ENCODE measurements at places on chromosomes 12 and 14.

- DNase-seq, result no peak
Measured at GRCh38 chr14:91385224-91385623, 32.4 kb downstream of the CCDC88C start.

- DNase-seq, result no peak
Measured at GRCh38 chr14:104604458-104605449, at the start of gene TMEM179. TSS of gene TMEM179 (minus strand) at chr14:104604772. CDS start at chr14:104604741, 31 bp downstream.

GRCh38 chr14:30240018-30240417 is 312.4 kb upstream of the PRKD1 start:
- DNase-seq, result peak; percentile 20

- no peak for DNase-seq
Measured at GRCh38 chr12:75564852-75565251, 53.4 kb upstream of the KRR1 start.

GRCh38 chr14:95516554-95517181 is at the start of gene SYNE3:
TSS of gene SYNE3 (minus strand) at chr14:95516650. CDS start at chr14:95475821, 40,829 bp downstream.
- DNase-seq, result peak; percentile 60

DNA sequence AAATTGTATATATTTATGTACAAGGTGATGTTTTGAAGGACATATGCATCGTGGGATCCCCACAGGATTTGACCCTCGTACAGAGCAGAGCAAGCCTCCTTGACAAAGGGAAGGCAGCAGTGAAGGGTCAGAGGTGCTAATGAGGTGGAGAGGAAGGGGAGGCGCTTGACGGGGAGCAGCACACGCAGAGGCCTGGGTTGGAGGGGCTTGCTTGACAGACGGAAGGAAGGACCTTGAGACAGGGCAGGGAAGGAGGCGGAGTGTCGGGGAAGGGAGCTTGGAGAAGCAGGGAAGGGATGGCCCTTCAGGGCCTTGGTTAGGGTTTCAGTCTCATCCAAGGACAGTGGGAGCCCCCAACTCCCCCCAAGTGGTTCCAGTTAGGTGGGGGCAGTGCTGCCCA is 52.6 kb downstream of the ZNF664 start:
- DNase-seq, result no peak

DNA sequence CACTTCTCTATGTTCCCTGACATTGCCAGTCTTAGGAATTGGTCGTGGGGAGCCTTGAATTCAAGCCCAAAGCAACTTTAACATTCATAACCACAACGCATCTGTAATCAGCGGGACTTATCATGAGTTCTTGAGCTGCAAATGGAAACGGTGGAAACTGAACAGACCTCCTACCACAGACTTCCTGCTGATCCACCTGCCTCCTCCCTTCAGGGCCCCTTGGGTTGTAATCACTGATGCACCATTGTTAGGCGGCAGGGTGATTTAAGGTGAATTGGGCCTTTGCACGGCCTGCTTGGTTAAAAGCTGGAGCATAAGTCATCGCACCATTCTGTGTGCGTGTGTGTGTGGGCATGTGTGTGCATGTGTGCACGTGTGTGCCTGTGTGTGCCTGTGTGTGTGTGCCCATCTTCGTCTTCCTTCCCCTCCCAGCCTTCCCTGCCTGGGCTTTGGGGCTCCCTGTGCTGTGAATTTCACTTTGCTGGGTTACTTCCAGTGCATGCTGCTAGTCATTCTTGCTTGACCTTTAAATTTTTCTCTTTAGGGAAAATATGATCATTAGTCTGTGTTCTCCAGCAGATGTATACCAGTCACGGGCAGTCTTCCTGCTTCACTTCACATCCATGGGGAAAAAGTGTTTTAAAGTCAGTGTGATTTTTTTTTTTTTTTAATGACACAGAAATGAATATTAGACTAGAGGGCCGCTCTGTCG is 29.1 kb downstream of the CHST11 start:
- DNase-seq, result peak; percentile 66

DNA sequence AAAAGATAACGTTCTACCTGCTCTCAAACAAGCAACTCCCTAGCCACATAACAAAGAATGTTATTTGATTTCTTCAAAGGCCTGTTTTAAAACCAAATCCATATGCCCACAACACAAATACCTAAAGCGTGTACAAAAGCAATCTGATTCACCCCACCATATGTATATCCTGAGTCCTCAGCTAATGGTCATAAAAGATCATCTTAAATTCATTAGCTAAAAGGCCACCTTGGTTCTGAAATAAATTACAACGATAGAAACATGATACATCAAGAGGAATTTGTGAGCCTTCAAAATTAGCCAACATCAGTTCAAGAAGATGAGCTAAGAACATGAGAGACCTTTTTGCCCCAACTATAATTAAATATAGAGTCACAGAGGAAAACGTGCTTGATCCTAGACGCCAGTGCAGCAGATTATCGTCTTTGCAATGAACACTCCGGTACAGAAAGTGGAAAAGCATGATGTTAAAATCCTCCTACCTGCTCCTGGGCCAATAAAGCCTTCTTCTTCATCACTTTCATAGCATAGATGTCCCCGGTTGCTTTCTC is 20.0 kb downstream of the CIT start:
- DNase-seq, result no peak

GRCh38 chr12:32261638-32262037 is 137.7 kb upstream of the FGD4 start:
- DNase-seq, result no peak

DNA sequence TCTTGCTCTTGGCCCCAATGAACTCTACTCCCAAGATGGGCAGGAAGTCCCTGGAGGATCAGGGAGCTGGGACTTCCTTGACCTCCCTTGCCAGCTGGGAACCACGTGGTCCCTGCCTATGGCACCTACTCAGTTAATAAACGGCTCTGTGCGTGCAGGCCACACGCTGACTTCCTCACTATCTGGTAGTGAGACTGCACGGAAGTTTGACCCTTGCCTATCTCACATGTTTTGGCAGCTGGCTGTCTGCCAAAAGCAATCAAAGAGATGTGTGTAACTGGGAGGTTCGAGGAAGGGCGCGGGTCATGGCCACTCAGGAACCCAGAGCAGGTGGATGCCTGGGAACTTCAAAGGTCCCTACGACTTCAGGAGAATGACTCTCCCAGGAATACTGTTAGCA is 57.9 kb downstream of the RFLNA start:
- DNase-seq, result no peak

DNA sequence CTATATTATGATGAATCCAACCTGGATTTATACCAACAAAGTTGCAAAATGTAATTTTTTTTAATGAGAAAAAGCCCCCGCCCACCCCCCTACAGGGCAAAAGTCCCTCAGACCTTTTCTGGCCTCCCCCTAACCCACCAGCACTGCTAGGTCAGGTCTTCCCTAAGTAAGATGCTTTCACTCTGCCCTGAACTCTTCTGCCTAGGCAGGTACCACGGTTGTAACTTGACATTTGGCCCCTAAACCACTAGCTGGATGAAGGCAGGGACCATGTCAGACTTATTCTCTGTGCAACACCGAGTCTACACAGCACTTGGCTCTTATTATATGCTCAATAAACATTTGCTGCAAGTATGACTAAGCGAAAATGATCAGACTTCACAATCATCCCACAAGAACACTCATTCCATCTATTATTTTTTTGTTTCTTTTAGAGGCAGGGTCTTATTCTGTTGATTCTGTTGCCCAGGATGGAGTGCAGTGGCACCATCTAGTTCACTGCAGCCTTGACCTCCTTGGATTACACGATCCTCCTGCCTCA is 63.2 kb downstream of the SPRING1 start:
- no peak for DNase-seq

DNA sequence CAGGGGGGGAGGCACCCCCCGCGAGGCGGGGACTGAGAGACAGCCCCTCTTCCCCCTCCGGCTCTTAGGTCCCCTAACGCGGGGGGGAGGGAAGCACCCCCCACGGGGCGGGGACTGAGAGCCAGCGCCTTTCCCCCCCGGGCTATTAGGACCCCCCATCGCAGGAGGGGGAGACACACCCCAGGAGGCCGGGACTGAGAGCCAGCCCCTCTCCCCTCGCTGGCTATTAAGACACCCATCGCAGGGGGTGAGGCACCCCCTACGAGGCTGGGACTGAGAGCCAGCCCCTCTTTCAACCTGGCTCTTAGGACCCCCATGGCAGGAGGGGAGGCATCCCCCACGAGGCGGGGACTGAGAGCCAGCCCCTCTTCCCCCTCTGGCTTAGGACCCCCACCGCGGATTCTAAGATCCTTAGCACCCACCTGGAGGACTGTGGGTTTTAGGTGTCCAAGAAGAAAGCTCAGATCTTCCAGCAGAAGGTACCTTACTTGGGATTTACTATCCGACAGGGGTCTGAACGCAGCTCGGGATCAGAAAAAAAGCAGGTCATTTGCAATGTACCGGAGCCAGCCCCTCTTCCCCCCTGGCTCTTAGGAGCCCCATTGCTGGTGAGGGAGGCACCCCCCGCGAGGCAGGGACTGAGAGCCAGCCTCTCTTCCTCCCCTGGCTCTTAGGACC is 197.8 kb upstream of the PZP start:
- DNase-seq, result no peak

DNA sequence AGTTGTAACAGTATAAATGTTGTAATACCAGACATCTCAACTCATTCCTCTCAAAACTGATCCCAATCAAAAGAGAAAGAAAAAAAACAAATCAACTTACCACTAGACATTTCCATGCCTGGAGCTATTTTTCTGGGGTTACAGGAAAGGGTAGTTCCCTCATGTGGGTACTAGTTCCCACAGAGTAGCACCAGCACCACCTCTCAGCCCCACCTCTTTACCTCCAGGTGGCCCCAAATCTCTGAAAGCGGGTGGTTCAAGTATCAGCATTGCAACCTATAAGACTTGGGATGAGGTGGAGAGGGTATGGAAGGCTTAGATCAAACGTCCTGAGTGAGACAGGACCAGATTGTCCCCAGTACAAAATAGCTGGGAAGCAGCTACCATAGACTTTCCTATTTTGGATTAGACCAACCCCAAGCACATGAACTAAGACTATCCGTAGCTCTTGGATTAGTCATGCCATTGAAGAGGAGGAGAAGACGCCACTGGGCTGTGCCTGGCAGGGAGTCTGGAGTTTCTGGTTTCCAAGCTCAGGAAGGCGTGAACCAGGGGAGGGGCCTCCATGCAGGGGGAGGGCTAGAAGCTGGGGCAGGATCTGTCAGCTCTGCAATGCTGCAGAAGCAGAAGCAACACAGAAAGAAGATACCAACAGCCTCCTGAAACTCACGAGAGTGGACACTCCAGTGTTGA is at the start of gene SLC39A2:
TSS of gene SLC39A2 (plus strand) at position 620 of the 693 bp plus-strand sequence. CDS start 154 bp downstream, outside the sequence.
- DNase-seq, result no peak

DNA sequence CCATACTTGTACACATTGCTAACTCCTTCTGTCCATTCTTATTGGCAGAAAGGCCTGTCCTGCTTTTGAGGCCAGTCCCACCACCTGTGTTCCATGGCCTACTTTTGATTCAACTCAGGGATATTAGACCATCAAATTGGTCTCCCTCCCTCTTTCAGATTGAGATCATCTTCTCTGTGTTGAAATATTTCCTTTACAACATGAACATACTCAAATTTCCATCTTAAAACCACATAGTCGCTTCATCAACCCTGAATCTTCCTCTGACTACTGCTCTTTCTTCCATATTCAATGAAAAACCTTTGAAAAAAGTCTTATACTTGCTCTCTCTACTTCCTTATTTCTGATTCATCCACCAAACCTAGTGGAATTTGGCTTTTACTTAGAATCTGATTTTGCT is 34.9 kb downstream of the TRMT5 start:
- no peak for DNase-seq

DNA sequence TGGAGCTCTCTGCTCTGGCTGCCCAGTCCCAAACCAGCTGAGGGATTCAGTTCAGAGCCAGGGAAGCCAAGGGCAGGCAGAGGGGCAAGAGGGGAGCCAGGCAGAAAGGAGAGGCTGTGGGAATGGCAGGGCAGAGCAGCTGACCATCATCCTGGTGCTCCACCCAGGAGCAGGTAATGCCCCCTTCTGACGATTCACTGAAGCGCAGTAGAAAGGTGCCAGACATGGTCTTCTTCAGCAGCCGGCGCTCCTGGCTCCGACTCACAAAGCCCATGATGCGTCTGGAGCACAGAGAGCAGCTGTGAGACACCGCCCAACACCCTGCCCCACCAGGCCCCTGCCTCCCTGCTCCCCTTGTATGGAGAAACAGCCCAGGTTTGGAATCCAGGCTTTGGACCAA is 8.0 kb downstream of the IL23A start:
- peak; percentile 18 for DNase-seq

DNA sequence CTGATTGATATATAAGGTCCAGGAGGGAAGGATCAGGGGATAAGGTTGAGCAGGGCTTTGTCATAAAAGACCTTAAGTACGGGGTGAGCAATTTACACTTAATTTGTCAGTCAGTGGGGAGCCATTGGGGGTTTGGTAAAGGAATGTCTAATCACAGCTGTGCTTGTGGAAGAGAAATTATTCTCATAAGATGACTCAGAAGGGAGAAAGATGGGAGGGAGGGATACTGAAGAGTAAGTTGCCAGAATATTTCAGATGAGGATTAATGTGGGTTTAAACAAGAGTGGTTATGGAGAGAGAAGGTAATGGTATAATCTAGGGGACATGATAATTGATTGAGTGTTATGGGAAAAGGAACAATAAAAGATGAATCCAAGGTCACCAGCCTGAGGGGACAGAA is 500.1 kb upstream of the CCDC196 start:
- no peak for DNase-seq

DNA sequence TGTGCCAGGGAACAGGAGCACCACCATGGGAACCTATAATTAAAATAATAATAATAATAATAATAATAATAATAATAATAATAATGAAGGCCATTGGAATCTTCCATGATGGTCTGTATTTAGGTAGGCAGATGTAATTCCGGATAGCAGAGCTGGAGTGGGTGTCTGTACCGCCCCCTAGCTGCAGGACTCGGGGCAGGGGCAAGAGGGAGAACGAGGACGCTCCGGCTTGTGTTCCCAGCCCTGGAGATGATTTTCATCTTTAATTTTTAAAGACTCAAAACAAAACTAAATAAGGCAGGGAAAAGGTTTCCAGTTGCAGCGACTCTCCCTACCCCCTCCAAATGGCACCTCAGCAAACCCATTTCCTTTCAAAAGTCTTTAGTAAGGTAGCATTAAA is 501.1 kb downstream of the VRK1 start:
- DNase-seq, result no peak

DNA sequence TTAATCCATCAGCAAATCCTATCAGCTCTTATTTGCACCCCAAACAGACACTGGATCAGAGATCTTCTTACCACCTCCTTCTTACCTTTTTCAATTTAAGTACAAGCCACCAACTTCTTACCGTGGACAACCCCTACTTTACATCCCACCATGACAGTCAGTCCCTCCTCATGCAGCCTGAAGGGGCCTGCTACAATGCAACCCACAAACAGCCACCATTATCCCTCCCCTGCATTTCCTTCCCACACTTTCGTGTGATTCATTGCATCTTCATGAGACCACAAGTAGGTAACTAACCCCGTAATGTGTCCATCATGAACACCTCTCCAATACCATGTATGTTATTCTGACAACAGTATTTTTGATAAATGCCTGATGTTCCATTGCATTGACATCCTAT is 108.6 kb downstream of the BCL11B start:
- DNase-seq, result no peak

- DNase-seq, result no peak
Measured at GRCh38 chr14:103556946-103557758, 5.3 kb downstream of the BAG5 start.
